Activated naive CD8-positive, alpha-beta T cell treated with anti-CD3 and anti-CD28 coated beads, Interleukin-2, amount 10 ng/mL, durations not matched to agents 7 days and 5 days (primary cell): ENCODE measurements at places on chromosomes 2 and 18.

GRCh38 chr2:118198268-118198667, 110.0 kb downstream of the INSIG2 start:
- H3K4me1 ChIP-seq = peaks cover 12% of the 10 kb centered on the region
- H3K4me3 ChIP-seq = no peak overlapping the region
- no peak for DNase-seq
- H3K27ac ChIP-seq = no peak overlapping the region
- H3K36me3 ChIP-seq = no peaks in the 10 kb centered on the region
- H3K27me3 ChIP-seq = peaks cover 12% of the 10 kb centered on the region

- no peaks in the 10 kb centered on the region for H3K27me3 ChIP-seq
- peak; percentile 49 for DNase-seq
- peak overlapping the region; percentile 66 for H3K27ac ChIP-seq
- H3K4me1 ChIP-seq = peaks cover 36% of the 10 kb centered on the region
Observed at GRCh38 chr18:46148810-46149209, 44.6 kb downstream of the HAUS1 start.

GRCh38 chr18:79453816-79454735, 58.3 kb downstream of the NFATC1 start:
- H3K36me3 ChIP-seq = no peaks in the 10 kb centered on the region
- no peak overlapping the region for H3K4me3 ChIP-seq
- H3K27ac ChIP-seq = no peak overlapping the region
- no peaks in the 10 kb centered on the region for H3K4me1 ChIP-seq
- no peaks in the 10 kb centered on the region for H3K27me3 ChIP-seq
- no peak for DNase-seq

GRCh38 chr2:127608061-127609030, 37.6 kb upstream of the GPR17 start:
- H3K36me3 ChIP-seq = peaks cover 5% of the 10 kb centered on the region
- DNase-seq = no peak
- H3K4me3 ChIP-seq = no peak overlapping the region
- no peak overlapping the region for H3K27ac ChIP-seq
- H3K27me3 ChIP-seq = peaks cover 5% of the 10 kb centered on the region
- H3K4me1 ChIP-seq = peaks cover 10% of the 10 kb centered on the region

GRCh38 chr2:55164534-55165480, 67.3 kb downstream of the CLHC1 start:
- H3K27ac ChIP-seq = no peak overlapping the region
- H3K36me3 ChIP-seq = no peaks in the 10 kb centered on the region
- no peak overlapping the region for H3K4me3 ChIP-seq

- H3K27ac ChIP-seq = no peak overlapping the region
- DNase-seq = no peak
- no peaks in the 10 kb centered on the region for H3K36me3 ChIP-seq
- H3K27me3 ChIP-seq = no peaks in the 10 kb centered on the region
- H3K4me3 ChIP-seq = no peak overlapping the region
Observed at GRCh38 chr2:185187421-185187820, 551.2 kb upstream of the FSIP2 start.

- H3K36me3 ChIP-seq = no peaks in the 10 kb centered on the region
- H3K27me3 ChIP-seq = peaks cover 14% of the 10 kb centered on the region
- H3K4me1 ChIP-seq = peaks cover 1% of the 10 kb centered on the region
- DNase-seq = no peak
- H3K4me3 ChIP-seq = no peak overlapping the region
Observed at GRCh38 chr2:29405266-29405665, 290.1 kb downstream of the CLIP4 start.

DNA sequence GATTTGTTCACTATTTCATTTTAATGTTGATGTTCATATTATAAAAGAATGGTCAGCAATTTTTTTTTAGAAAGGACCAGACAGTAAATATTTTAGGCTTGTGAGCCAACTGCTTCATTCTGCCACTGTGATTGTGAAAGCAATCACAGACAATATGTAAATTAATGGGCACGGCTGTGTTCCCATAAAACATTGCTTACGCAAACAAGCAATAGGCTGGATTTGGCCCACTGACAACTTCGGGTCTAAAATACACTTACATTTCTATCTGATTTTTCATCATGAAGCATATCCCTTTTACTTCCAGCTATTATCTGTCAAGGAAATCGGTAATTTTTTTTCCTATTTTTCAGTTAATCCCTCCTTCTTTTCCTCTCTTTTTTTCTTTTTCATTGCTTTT, 182.2 kb upstream of the CDH2 start:
- H3K4me3 ChIP-seq = no peak overlapping the region
- DNase-seq = no peak
- H3K4me1 ChIP-seq = no peaks in the 10 kb centered on the region
- no peaks in the 10 kb centered on the region for H3K27me3 ChIP-seq
- H3K36me3 ChIP-seq = no peaks in the 10 kb centered on the region

DNA sequence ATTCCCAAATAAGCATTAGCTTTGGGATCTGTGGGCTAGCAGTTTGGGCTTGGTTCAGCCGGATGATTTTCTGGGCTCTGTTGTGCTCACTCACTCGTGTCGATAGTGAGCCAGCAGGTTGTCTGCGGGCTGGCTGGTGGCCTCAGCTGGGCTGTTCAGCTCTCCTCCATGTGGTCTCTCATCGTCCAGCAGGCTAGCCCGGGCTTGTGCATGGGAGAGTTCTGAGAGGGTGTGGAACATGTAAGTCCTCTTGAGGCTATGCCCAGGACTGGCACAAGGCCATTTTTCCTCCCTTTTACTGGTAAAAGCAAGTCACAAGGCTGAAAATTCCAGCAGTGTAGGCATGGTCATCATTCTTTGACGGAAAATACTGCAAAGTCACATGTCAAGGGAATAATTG, 38.5 kb downstream of the NTSR2 start:
- H3K4me3 ChIP-seq = no peak overlapping the region
- no peaks in the 10 kb centered on the region for H3K4me1 ChIP-seq
- DNase-seq = no peak
- H3K27me3 ChIP-seq = peaks cover 3% of the 10 kb centered on the region

- H3K4me1 ChIP-seq = peaks cover 12% of the 10 kb centered on the region
- DNase-seq = peak; percentile 42
- no peak overlapping the region for H3K27ac ChIP-seq
- H3K36me3 ChIP-seq = peaks cover 8% of the 10 kb centered on the region
- peaks cover 77% of the 10 kb centered on the region for H3K27me3 ChIP-seq
Observed at GRCh38 chr2:127219171-127220070, 678 bp downstream of the CYP27C1 start.

- H3K27ac ChIP-seq = no peak within 1 kb of the TSS
- H3K27me3 ChIP-seq = peaks cover 7% of the 10 kb centered on the region
- H3K4me3 ChIP-seq = no peak within 1 kb of the TSS
Observed at GRCh38 chr2:232539298-232540231, at the start of gene CHRNG. Gene CHRNG, plus strand, starts transcription at chr2:232539692. Its CDS starts 56 bp downstream, at chr2:232539748.

DNA sequence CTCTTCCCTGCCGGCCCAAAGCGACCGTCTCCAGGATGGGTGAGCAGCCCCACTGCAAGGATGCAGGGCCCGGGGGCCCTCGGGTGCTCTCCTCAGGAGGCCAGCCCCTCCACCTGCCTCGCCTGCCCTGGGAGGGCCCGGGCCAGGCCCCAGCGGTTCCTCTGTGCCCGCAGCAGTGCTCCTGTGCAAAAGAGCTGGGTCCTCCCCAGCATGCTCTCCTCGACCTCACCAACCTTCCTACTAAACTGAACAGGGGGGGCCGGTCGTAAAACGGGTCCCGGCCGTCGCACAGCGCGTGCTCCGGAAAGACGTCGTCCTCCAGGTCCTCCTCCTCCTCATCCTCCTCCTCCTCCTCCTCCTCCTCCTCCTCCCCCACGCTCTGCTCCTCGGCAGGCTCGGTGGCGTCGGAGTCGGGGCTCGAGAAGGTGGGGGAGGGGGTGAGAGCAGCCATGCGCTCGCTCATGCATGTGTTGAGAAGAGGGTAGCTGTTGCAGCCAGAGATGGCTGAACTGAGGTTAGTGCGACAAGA, 62.9 kb downstream of the KIF1A start:
- no peak overlapping the region for H3K27ac ChIP-seq
- H3K4me1 ChIP-seq = no peaks in the 10 kb centered on the region
- DNase-seq = no peak
- H3K4me3 ChIP-seq = no peak overlapping the region
- H3K27me3 ChIP-seq = no peaks in the 10 kb centered on the region

DNA sequence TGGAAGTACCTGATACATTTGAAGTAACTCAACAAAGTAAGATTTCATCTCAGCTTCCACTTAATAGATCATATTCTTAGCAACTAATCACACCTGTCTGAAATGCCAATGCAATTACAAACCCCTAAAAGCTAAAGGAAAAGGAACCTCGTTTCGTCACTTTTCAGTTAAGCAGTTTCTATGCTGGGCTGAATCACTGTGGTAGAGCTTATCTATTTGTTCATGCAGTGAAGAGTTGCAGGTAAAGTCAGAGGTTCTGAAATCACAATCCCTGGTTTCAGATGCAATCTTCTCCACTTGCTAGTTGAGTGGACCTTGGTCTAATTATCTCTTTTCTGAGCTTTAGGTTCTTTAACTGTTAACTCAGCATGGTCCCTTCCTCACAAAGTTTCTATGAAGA, 6.3 kb downstream of the HRH4 start:
- H3K36me3 ChIP-seq = no peaks in the 10 kb centered on the region
- no peak overlapping the region for H3K4me3 ChIP-seq
- no peak overlapping the region for H3K27ac ChIP-seq

GRCh38 chr2:70979626-70980025, 1.2 kb downstream of the ANKRD53 start:
- H3K4me3 ChIP-seq = no peak overlapping the region
- H3K27me3 ChIP-seq = no peaks in the 10 kb centered on the region
- no peak for DNase-seq
- no peaks in the 10 kb centered on the region for H3K36me3 ChIP-seq
- no peak overlapping the region for H3K27ac ChIP-seq

DNA sequence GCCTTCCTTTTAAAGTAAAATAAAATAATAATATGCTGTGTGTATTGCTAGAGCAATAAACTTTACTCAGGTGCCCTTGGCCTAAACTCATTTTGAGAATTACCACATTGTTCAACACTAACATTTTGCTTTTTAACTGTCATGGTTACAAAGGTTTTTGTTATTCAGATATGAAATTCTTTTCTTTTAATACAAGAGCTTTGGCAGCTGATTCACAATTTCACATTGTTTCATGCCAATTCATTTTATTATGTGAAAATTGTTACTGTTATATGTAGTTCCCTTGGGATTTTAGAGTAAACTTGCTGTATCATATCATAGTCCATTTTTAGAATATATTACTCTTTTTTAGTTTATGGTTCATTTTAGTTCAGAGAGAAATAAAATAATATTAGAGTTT, 65.8 kb upstream of the ZNF804A start:
- no peaks in the 10 kb centered on the region for H3K27me3 ChIP-seq
- H3K4me3 ChIP-seq = no peak overlapping the region
- H3K4me1 ChIP-seq = no peaks in the 10 kb centered on the region
- DNase-seq = no peak

GRCh38 chr18:78634061-78634696, 345.4 kb upstream of the SALL3 start:
- H3K4me3 ChIP-seq = no peak overlapping the region
- H3K27me3 ChIP-seq = no peaks in the 10 kb centered on the region
- no peak for DNase-seq
- no peak overlapping the region for H3K27ac ChIP-seq
- H3K36me3 ChIP-seq = peaks cover 10% of the 10 kb centered on the region
- no peaks in the 10 kb centered on the region for H3K4me1 ChIP-seq

DNA sequence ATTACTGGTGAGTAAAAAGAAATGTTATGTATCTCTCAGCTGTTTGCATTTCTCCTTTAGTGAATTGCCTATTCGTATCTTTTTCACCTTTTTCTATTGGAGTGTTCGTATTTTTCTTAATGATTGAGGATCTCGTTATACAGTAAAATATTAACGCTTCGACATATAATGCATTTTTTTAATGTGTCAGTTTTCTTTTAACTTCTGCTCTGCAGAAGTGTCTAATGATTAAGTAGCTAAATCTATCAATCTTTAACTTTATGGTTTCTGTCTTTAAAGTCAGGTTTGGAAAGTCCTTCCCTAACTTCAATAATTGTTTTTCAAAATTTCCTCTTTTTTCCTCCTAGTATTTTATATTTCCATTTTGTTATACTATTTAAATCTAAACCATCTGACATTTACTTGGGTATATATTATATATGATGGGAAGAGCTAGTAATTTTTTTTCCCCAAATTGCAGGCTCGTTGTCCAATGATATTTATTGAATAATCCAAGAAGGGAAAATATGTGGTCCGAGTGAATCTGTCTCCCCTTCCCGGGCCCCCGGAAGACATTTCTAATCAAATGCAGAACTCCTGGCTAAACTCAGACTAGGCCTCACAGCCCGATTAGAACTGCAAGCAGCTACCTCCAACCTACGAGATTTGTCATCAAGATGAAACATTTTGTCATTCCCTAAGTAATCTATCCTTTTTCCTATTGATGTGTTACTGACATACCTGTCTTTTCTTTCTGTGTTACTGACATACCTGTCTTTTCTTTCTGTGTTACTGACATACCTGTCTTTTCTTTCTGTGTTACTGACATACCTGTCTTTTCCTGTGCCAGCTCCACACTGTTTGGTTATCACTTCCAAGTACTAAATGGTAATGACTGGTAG, 17.2 kb downstream of the PCBP1 start:
- H3K27ac ChIP-seq = peak overlapping the region; percentile 96
- peaks cover 50% of the 10 kb centered on the region for H3K4me1 ChIP-seq
- peaks cover 2% of the 10 kb centered on the region for H3K36me3 ChIP-seq
- peak overlapping the region; percentile 85 for H3K4me3 ChIP-seq

DNA sequence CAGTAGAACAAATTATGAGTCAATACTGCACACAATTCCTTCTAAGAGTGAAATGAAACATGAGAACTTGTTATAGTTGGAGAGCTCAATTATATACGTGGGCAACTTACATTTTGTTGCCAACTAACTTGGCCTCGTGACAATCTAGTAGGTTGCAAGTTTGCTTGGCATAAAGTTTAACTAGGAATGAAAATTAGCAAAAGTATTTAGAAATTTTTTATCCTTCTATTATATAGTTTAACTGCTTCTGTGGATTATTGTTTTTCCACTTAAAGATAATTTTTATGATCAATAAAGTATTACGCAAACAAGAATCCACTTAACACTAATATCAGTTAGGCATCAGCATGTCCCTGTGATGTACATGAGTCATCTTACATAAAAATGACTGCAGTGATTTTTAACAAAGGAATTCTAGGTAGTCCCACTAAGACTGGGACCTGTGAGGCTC, 41.1 kb downstream of the FAM124B start:
- no peaks in the 10 kb centered on the region for H3K4me1 ChIP-seq
- no peak overlapping the region for H3K27ac ChIP-seq
- H3K36me3 ChIP-seq = no peaks in the 10 kb centered on the region

GRCh38 chr2:54038835-54039234, 68.0 kb upstream of the PSME4 start:
- no peak overlapping the region for H3K27ac ChIP-seq
- H3K36me3 ChIP-seq = peaks cover 11% of the 10 kb centered on the region
- H3K4me1 ChIP-seq = no peaks in the 10 kb centered on the region
- H3K4me3 ChIP-seq = no peak overlapping the region
- DNase-seq = no peak

- no peak overlapping the region for H3K4me3 ChIP-seq
- DNase-seq = no peak
- no peaks in the 10 kb centered on the region for H3K36me3 ChIP-seq
- peaks cover 2% of the 10 kb centered on the region for H3K4me1 ChIP-seq
- peaks cover 23% of the 10 kb centered on the region for H3K27me3 ChIP-seq
- no peak overlapping the region for H3K27ac ChIP-seq
Observed at GRCh38 chr18:59810183-59810582, 89.6 kb upstream of the PMAIP1 start.

- no peak overlapping the region for H3K4me3 ChIP-seq
- no peak for DNase-seq
- H3K36me3 ChIP-seq = no peaks in the 10 kb centered on the region
- no peaks in the 10 kb centered on the region for H3K27me3 ChIP-seq
- no peak overlapping the region for H3K27ac ChIP-seq
Observed at GRCh38 chr2:141703501-141703900, 427.3 kb downstream of the LRP1B start.

GRCh38 chr18:9742524-9743131, 34.5 kb downstream of the RAB31 start:
- no peak overlapping the region for H3K4me3 ChIP-seq
- DNase-seq = no peak
- H3K4me1 ChIP-seq = no peaks in the 10 kb centered on the region
- H3K27ac ChIP-seq = no peak overlapping the region
